Activated T-cell treated with anti-CD3 and anti-CD28 coated beads, Interleukin-2, amount 50 U/mL, for 72 hours (primary cell): ENCODE measurements at places on chromosomes 5 and 9. TPM values are rescaled to one million over a fixed set of nuclear protein-coding genes. Genes with fewer than 3 reads are reported as not detected.

- peaks cover 7% of the 10 kb centered on the region for H3K4me1 ChIP-seq
- H3K4me3 ChIP-seq = peak overlapping the region; percentile 72
- peaks cover 12% of the 10 kb centered on the region for H3K27me3 ChIP-seq
- peak overlapping the region; percentile 35 for H3K27ac ChIP-seq
- H3K36me3 ChIP-seq = peaks cover 6% of the 10 kb centered on the region
Observed at GRCh38 chr5:109455598-109456096, 45.9 kb upstream of the PJA2 start.

GRCh38 chr9:8895861-8896224 lies 1096.3 kb upstream of the DMAC1 start:
- no peak overlapping the region for H3K27ac ChIP-seq
- no peaks in the 10 kb centered on the region for H3K36me3 ChIP-seq
- H3K27me3 ChIP-seq = peaks cover 8% of the 10 kb centered on the region
- H3K4me3 ChIP-seq = no peak overlapping the region
- DNase-seq = no peak
- H3K4me1 ChIP-seq = no peaks in the 10 kb centered on the region

- no peak overlapping the region for H3K27ac ChIP-seq
- H3K4me3 ChIP-seq = no peak overlapping the region
- DNase-seq = no peak
- H3K27me3 ChIP-seq = peaks cover 5% of the 10 kb centered on the region
Observed at GRCh38 chr5:34686762-34687268, 30.7 kb downstream of the RAI14 start.

GRCh38 chr5:133969654-133970324 lies 1.4 kb upstream of the C5orf15 start:
- peak overlapping the region; percentile 81 for H3K27ac ChIP-seq
- H3K36me3 ChIP-seq = peaks cover 30% of the 10 kb centered on the region
- peaks cover 44% of the 10 kb centered on the region for H3K4me1 ChIP-seq

- H3K4me3 ChIP-seq = no peak overlapping the region
- H3K4me1 ChIP-seq = no peaks in the 10 kb centered on the region
- no peaks in the 10 kb centered on the region for H3K27me3 ChIP-seq
Observed at GRCh38 chr5:53971551-53971950, 338.8 kb downstream of the ARL15 start.

GRCh38 chr9:89497257-89497963 lies 503 bp downstream of the SEMA4D start:
- H3K4me3 ChIP-seq = peak overlapping the region; percentile 91
- no peaks in the 10 kb centered on the region for H3K27me3 ChIP-seq
- peaks cover 11% of the 10 kb centered on the region for H3K36me3 ChIP-seq
- H3K4me1 ChIP-seq = peaks cover 91% of the 10 kb centered on the region
- DNase-seq = peak; percentile 49

DNA sequence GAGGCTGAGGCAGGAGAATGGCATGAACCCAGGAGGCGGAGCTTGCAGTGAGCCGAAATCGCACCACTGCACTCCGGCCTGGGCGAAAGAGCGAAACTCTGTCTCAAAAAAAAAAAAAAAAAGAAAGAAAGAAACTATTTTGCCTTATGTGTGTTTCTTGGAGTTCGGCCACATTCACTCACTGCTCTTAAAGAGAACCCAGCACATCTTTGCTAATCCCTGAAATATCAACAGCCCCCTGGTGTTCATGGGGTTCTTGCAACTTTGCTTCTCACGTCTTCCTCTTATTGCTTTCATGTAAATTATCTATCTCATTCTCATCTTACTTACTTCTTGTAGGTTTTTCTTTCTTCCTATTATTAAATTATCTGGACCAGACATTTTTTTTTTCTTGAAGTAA lies 126.3 kb upstream of the ASTN2 start:
- H3K27me3 ChIP-seq = no peaks in the 10 kb centered on the region
- H3K27ac ChIP-seq = no peak overlapping the region
- H3K4me1 ChIP-seq = no peaks in the 10 kb centered on the region
- no peak for DNase-seq

DNA sequence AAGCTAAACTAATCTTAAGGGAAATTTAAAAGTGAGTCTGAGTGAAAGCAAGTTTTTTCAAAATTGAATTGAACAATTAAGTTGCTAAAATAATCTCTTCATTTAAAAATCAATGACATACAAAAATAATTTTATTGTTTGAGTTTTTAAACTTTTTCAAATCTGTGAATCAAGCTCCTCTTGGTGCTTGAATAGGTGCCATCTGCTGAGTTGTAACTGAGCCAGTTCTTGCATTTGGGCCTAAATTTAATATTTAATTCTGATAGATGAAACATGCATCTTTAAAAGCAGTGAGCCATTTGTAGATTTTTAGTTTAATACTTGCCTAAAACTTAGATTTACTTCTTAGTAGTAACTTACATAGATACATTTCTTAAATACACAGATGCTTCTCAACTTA lies 31.8 kb downstream of the SPATA31D1 start:
- peaks cover 6% of the 10 kb centered on the region for H3K36me3 ChIP-seq
- H3K27me3 ChIP-seq = no peaks in the 10 kb centered on the region
- no peak overlapping the region for H3K27ac ChIP-seq

DNA sequence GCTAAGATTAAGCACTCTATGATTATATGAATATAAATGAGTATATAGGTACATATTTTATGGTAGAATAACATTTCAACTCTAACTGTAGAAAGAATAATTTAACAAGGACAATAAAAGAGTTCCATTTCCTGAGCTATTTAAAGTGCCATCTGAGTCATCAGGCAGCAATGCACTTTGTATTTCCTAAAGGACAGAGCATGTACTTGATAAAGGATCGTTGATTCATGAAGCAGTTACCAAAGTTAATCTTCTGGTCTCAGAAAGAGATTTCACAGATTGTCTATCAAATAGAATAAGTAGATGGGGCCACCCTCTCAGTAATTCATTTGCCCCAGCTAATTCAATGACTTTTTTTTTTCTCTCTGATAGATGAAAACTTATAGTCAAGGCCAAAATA lies 747.8 kb downstream of the CDH18 start:
- no peak overlapping the region for H3K4me3 ChIP-seq
- no peak overlapping the region for H3K27ac ChIP-seq

- no peak for DNase-seq
- H3K36me3 ChIP-seq = no peaks in the 10 kb centered on the region
- no peak overlapping the region for H3K27ac ChIP-seq
- no peak overlapping the region for H3K4me3 ChIP-seq
Observed at GRCh38 chr5:167934551-167934971, 356.9 kb upstream of the WWC1 start.

MSX2 gene
- 0.38 TPM for total RNA-seq

ADGRD2 gene
- total RNA-seq = not detected
